Stimulated activated CD4-positive, alpha-beta T cell treated with anti-CD3 and anti-CD28 coated beads, TNF-alpha, amount 100 ng/mL, for 24 hours (primary cell): ENCODE measurements at places on chromosomes 5 and 9.

DNA sequence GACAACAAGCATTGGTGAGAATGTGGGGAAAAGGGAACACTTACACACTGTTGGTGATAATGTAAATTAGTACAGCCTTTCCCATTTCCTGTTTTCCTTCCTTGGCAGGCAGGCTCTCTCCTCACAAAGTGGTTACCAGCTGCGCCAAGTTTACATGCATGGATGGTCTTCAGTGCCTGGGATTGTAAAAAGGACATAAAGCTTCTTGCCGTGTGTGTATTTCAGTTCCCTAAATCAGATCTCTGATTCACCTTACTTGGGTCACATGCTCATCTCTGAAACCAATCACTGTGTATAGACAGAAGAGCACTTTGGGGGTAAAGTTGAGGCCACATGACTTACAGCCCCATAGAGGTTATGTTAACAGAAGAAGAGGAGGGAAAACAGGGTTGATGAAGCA lies 92.8 kb downstream of the CAVIN4 start:
- DNase-seq, result no peak

DNA sequence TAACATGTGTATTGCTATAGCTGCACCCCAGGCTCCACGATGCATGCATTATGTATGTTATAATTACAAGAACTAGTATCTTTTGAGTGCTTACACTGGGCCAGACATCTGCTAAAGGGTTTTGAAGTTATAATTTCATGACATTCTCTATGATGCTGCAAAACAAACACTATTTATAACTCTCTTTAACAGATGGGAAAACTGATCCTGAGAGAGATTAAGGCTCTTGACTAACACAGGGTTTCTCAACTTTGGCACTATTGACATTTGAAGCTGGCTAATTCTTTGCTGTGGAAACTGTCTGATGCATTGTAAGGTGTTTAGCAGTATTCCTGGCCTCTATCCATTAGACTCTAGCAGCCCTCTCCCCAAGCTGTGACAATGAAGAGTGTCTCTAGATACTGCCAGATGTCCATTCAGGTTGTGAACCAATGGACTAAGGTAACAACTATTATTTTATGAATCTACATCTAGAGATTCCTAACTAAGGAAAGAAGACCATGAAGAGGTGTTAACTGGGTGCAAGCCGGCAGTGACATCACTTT lies 258.6 kb downstream of the ASTN2 start:
- no peak for DNase-seq

DNA sequence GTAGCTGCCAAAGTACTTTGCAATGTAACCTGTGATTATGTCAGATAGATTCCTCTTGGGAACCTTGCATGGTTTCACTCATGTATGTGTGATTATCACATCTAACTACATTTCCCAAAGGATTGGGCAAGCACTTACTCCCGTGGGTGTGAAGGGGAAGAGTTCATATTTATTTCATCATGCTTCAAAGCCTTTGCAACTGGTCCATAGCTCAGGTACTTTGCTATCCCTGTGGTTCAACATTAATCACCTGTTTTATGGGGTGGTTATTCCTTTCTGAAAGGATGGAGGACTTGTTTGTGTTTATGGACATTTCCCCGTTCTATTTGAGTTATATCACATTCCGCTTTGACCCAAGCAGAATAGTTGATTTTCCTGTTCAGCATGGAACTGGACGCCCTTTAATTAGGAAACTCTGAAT lies 13.6 kb upstream of the ERMP1 start:
- DNase-seq, result no peak

DNA sequence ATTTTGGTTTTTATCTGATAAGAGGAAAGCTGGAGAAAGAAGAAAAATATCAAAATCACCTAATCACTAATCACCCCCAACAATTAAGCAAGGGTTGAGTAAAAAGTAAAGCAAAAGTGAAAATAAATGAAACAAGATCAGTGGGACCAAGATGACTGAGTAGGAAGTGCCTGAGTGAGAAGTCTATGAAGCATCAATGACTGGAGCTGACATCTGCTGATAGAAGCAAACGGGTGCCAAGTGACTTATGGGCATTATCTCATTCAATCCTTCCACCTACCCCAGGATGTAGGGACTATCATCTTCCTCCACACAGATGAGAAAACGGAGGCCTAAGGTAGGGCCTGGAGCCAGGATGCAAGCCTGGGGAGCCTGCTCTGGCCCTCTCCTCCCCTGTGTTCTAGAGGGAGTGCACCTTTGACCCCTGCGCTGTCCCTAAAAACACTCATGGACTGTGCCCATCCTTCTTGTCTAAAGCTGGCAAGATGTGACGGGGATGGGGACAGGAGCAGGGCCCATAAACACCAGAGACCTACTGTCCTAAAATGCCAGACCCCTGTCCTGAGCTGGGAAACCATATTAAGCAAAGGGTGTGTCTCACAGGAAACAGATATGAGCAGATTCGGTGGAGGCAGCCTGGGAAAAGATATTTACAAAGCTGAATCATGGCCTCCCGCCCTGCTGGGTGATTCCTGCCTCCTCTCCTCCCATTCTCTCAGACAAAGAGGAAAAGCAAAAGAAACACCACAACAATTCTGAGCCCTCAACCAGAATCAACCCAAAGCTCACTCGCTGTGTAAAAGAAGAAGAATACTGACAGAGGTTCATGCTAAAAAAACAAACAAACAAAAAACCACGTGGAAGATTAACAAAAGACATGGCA lies 116.0 kb downstream of the AUH start:
- no peak for DNase-seq

DNA sequence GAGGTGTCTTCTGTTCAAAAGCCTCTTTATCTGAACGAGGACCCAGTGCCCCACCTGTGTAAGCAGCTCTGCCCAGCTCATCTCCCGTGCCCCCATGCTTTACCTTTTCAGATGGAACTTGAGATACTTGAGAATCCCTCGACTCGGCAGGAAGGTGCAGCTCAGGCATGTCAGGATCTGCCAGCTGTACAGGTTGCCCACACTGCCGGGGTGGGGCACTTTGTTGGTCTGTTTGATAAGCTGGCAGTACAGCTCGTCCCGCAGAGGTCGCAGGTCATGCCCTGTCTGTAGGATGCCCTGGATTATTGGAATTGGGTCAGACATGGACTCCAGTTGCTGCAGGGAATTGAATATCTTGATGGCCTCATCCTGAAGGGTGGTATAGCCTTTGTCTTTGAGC lies 58.0 kb upstream of the RETREG1 start:
- DNase-seq, result no peak

GRCh38 chr9:86042199-86042978 lies 57.0 kb downstream of the GOLM1 start:
- no peak for DNase-seq

DNA sequence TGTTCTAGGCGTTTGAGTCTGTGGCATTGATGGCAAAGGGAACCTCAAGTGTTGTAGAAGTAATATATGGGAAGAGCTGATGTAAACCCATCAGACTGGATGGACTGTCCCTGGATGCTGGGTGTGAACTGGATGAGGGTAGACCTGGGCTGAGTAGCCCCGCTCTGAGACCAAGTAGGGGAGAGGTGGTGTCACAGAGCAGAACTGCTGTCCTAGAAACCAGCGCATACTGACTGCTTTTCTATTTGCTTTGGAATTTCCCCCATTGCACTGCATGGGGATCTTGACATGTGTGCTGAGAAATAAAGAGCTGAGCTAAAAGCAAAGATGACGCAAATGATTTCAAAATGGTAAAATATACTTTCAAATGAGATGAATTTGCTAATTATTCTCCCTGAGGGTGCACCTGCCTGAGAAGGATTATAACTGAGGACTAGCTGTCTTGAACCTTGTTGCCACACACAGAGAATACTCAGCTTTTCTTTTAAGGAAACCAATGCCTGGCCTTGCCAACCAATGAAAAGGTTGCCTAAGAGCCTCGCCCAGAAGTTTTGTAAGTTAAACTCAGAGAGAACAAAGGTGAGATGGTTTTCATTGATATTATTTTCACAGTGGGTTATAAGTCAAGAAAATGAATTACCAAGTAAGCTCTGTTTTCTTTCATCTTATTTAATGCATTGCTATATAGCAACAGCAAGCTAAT lies 44.8 kb downstream of the NIM1K start:
- no peak for DNase-seq

GRCh38 chr5:178116143-178116885 lies 3.0 kb downstream of the N4BP3 start:
- DNase-seq, result peak; percentile 59

GRCh38 chr9:13805546-13805945 lies 508.4 kb downstream of the NFIB start:
- no peak for DNase-seq
